ENCODE measurements at places on chromosomes 13 and 19. TPM values are rescaled to one million over a fixed set of nuclear protein-coding genes. Genes with fewer than 3 reads are reported as not detected.

The CYP4F8 gene
- not detected for total RNA-seq

The CYP2F1 gene
- total RNA-seq, result not detected

The DAZAP1 gene
- 45.9 TPM for total RNA-seq

The GZMM gene
- total RNA-seq, result not detected

The ZNF667 gene
- 3.2 TPM for total RNA-seq

All from aortic smooth muscle cell (primary cell).